ENCODE measurements at places on chromosomes 6 and 20.

- DNase-seq: no peak
These were observed 73.9 kb downstream of the MDN1 start for GRCh38 chr6:89745716-89746115.

DNA sequence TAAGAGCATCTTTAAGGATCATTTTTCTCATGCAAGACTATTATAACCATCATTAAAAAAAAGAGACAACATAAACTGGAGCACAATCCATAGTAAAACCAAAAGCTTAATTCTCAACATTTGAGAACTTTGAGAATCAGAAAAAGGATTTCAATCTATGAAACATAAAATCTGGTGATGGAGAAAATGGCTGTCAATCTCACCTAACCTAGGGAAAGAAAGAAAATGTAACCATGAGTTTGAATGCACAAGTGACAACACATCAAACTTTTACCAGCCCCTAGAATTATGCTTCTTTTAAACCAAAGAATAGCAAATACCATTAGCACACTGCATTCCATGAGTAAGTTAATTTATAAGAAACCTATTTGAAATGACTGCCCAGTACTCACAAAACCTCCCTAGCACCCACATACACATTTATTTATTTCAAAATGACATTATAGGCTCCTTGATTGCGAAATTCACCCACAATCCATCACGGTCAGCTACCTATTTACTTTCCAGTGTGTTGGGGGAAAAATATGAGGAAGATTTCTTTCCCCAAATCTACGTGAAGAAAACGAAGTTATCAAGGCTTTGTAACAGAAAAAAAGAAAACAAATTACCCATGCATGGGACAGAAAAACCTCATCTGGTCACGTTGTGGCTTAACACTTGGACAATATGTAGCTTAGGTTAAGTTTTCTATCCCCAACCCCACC is 828 bp downstream of the ASCC3 start:
- no peak for DNase-seq

GRCh38 chr6:119161438-119161837 is 83.0 kb upstream of the FAM184A start:
- no peak for DNase-seq

- DNase-seq: no peak
These were observed 39.6 kb downstream of the JAG1 start for GRCh38 chr20:10634211-10634610.

DNA sequence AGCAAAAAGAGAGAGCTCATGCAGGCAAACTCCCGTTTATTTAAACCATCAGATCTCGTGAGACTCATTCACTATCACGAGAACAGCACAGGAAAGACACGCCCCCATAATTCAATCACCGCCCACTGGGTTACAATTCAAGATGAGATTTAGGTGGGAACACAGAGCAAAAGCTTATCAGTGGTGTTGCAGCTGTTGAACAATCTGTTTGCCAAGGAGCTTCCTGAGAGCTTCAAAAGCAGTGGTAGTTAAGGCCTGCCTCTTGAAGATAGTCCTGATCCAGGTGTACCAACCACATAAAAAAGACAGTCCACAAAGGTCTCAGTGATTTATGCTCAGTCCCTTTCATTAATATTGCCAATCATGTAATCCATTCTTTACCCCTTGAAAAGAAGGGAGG is 269.4 kb upstream of the IRAK1BP1 start:
- no peak for DNase-seq

GRCh38 chr20:32473231-32474008 is 111.7 kb downstream of the NOL4L start:
- no peak for DNase-seq

All from substantia nigra (tissue), 51 donors.